ENCODE measurements at places on chromosomes 5 and 9. TPM values are rescaled to one million over a fixed set of nuclear protein-coding genes. Genes with fewer than 3 reads are reported as not detected.

The TTC23L gene
- total RNA-seq, result not detected

The KLF4 gene
- total RNA-seq, result 13.3 TPM

The SPATA31E1 gene
- total RNA-seq, result not detected

The FBP2 gene
- not detected for total RNA-seq

The ADAMTS6 gene
- 0.12 TPM for total RNA-seq

The PAPPA gene
- 34.1 TPM for total RNA-seq

The RNF208 gene
- total RNA-seq, result 1.8 TPM

The CDC25C gene
- total RNA-seq, result 13.0 TPM
